ENCODE measurements at places on chromosomes 2 and 18. TPM values are rescaled to one million over a fixed set of nuclear protein-coding genes. Genes with fewer than 3 reads are reported as not detected.

Gene IGFBP5
- 117 TPM for total RNA-seq

Gene MTCL1
- total RNA-seq, result 34.4 TPM

Gene SATB2
- 9.9 TPM for total RNA-seq

GRCh38 chr18:6022074-6022444, 126.7 kb upstream of the TMEM200C start:
- DNase-seq, result peak; percentile 9

DNA sequence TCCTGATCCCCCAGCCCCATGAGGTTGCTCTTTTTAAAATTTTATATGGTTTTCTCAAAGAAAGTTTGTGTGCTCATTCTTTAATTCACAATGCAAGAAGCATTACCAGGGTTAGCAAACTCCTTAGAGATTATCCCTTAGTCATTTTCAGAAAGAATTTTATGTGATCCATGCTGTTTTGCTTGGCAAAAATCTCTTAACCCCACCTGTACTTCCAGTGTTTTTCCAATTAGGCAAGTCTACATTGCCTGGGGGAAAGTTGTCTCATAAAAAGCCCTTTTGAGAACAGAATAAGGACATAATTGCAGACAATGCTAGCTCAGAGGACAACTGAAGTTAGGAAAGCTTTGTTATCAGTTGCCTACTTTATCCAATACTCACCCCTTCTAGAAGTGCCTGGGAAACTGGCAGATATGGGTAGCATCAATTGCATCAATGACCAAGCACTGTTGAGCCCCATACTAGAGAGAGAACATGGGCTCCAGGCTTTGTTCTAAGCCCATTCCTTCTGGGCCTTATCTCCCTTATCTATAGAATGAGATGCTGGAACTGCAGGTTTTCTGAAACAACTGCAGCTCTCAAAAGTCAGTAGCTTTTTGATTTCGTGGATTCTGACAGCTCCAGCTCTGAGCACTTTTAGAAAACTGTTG, 265.9 kb upstream of the SPHKAP start:
- peak; percentile 7 for DNase-seq

DNA sequence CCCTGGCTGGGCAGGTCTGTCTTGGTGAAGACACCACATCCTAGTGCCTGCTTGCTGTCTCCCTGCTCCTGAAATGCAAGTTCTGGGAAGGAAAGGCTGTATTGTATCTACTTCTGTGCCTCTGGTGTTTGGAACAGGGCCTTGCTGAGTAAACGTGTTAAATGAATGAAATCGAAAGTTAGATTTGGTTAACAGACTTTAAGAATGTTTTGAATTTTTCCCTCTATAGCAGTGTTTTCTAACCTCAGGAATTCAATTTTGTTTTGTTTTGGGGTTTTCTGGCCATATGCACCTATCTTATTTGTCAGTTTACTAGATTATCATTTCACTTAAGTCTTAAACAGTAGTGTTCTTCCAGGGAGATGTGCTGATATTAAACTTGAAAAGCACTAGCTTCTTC, 20.7 kb downstream of the FARP2 start:
- DNase-seq, result no peak

- DNase-seq, result no peak
Measured at GRCh38 chr2:14723684-14724083, 91.2 kb downstream of the LRATD1 start.

DNA sequence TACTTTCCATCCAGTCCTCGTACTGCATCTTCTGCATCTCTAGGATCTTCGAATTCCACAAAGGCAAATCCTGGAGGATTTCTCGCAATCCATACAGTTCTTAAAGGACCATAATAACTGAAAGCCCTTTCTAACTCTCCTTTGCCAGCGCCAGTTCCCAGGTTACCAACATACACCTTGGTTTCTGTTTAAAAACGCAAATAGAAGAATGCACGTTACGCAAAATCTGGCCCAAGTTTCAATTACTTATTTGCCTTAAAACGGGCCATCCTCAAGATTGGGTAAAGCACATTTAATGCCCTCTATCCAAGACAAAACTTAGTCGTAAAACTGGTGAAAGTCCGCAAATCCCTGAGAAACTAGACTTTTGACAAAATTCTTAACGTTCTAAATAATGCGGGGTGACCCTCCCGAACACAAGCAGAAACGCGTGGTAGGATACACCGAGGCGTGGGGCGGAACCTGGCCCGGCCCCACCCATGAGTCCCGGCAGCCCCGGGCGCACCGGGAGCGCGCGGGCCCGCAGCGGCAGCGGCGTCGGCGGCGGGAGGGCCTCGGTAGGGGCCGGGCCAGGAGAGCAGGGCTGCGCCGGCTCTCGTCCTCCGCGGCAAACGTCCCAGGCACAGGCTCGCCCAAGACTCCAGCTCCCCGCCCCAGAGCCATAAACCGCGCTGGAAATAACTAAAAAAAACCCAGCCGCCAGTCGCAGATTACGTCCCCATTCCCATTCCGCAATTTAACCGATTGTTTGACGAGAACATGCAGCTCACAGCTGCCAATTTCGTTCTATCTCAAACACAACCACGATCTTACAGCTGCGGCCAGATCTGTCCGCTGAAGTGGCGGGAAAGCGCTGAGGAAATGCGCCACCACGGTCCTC, 910 bp downstream of the SRSF7 start:
- peak; percentile 79 for DNase-seq

DNA sequence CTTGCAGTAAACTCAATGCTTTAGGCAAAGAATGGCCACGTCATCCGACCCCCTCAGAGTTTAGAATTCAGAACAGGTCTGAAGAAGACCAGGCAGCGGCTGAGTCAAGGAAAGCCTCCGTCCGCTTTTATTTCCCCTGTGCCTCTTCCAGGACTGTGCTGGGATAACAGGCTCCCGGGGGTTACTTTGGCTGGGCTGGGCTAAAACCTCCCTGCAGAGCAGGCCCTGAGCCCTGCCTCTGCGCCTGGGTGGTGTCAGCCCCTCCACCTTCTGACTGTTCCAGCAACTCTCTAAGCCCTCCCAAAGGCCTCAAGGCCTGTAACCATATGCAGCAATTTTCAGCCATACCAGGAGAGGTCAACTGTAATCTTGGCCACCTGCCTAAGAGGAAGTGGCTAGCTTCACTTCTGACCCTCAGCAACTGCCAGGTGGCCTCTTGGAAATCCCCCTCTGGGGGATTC, 166.5 kb downstream of the RPIA start:
- DNase-seq, result no peak

Gene SGPP2
- not detected for total RNA-seq

DNA sequence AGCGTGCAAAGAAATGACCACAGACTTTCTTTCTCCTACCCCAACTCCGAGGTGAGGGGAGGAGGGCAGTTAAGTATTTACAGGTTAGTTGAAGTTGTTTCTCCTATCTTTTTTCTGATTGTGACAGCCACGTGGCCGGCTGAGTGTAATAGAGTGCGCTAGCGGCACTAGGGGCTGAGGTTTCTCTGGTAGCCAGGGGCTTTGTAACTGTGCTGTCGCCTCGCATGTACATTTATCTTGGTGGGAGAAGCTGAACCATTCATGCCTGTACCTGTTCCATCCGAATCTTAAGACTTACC, 214.1 kb upstream of the STON1 start:
- DNase-seq, result peak; percentile 37

DNA sequence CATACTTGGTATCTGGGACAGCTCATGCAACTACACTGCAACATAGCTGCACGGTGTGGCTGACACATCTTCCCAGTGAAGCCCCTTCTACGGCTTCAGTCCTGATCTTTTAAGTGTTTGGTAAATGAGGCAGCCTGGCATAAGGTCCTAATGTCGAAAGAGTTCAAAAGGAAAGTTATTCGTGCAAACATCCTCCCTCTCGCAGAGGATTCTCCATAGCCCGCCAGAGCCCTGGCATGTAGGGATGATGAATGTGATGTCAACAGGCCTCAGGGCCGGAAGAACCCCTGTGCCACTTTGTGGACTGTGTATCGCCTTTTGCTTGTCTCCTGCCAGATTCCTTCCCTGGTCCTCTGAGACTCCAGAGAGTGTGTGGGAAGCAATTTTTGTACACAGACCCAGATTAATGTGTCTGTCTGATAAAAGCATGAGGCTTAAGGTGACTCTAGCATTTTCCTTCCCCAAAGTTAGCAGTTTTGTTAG, 88.5 kb downstream of the SOCS6 start:
- peak; percentile 72 for DNase-seq

Gene CCDC74A
- total RNA-seq, result 11.5 TPM

DNA sequence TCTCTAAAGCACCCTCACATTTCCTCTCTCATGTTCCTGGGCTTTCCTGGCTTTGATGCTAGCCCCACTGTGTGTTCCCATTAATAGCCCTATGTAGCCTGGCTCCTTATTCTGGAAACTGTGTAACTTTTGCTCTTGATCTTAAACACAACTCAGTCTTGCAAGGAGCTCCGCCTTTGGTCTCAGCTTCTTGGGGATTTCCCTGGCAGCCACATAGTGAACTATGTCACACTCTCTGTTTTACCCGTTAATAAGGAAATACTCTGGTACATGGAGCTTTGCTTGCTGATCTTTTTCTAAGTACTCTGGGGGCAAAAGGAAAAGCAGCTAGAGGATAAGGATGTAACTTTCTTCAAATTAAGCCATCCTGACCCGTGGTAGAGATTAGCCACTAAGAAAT, 259.3 kb downstream of the NEDD4L start:
- DNase-seq, result no peak

GRCh38 chr2:76073992-76074604, 363.4 kb upstream of the GCFC2 start:
- DNase-seq, result no peak

GRCh38 chr2:72457801-72458516, 310.3 kb upstream of the CYP26B1 start:
- DNase-seq, result peak; percentile 5

Gene GAREM1
- 1.2 TPM for total RNA-seq

Measured in GM23248 (cell line).